CD4-positive, alpha-beta T cell (primary cell): ENCODE measurements at places on chromosomes 1 and 21. TPM values are rescaled to one million over a fixed set of nuclear protein-coding genes. Genes with fewer than 3 reads are reported as not detected.

GJA5 gene
- total RNA-seq: not detected

CLEC20A gene
- not detected for total RNA-seq

LENEP gene
- total RNA-seq: not detected

NGF gene
- total RNA-seq: not detected

VPS45 gene
- total RNA-seq: 9.6 TPM

SIM2 gene
- total RNA-seq: not detected
